ENCODE measurements at places on chromosomes 13 and 19.

DNA sequence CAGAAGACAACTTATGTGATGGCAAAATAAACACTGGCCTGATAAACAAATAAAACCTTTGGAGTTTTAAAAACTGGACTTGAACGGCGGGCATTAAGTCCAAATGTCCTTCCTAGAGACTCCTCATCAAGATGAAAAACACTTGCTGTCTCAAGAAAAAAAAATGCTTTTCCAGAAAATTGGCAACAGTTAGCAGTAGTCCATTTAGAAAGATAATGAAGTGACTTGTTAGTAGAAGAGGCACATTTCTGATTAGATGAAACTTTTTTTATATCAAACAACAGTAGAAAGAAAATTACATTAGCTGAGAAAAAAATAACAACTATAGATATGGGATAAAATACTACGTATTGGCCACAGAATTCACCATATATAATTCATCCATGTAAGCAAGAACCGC lies 1750.7 kb upstream of the PCDH20 start:
- DNase-seq = no peak

DNA sequence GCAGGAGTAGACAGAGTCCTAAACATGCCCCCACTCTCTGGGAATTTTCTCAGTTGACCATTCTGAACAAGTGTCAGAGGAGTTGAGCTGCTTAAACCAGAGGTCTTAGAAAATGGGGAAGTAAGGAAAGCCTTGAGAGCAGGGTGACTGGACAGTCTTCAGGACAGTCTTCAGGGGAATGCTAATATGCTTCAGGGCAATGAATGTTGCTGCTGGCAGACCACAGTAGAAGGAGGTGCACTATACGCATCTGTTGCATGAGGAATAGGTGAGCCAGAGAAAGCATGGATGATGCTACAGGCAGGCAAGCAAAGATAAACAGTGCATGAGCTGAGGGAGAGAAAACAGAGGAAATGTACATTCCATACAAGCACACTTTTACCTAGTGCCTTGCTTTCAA lies 196.6 kb upstream of the GPR12 start:
- DNase-seq = no peak

DNA sequence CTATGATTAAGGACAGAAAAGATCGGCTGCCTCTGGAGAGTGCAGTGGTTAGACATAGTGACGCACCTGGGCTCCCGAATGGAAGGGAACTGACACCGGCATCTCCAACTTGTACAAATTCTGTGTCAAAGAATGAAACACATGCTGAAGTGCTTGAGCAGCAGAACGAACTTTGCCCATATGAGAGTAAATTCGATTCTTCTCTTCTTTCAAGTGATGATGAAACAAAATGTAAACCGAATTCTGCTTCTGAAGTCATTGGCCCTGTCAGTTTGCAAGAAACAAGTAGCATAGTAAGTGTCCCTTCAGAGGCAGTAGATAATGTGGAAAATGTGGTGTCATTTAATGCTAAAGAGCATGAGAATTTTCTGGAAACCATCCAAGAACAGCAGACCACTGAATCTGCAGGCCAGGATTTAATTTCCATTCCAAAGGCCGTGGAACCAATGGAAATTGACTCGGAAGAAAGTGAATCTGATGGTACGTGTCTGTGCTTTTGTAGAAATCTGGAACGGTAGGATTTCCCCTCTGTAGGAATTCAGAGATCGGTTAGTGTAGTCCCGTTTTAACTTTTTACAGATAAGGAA lies 16.9 kb downstream of the ERCC5 start:
- DNase-seq = no peak

- no peak for DNase-seq
Measured at GRCh38 chr13:109840201-109840892, 54.0 kb upstream of the IRS2 start.

- peak; percentile 79 for DNase-seq
Measured at GRCh38 chr19:49331616-49332055, 3.6 kb upstream of the CD37 start.

DNA sequence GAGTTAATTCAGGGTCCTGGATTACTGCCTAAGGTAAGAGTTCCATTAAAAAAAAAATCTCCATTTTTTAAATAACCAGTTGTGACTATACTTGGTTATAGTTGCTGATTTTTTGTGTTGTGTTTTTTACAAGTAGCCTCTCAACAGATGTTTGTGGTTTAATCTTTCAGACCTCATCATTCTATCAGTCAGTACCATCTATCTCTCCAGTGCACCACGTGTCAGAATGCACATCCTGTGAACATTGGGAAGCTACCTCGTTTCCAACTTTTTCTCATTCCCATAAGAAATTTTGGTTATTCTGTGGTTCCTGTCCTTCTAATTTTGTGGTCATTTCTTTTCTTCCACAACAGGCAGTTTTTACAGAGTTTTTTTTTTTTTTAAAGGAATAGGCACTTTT lies 39.2 kb downstream of the WDFY2 start:
- no peak for DNase-seq

DNA sequence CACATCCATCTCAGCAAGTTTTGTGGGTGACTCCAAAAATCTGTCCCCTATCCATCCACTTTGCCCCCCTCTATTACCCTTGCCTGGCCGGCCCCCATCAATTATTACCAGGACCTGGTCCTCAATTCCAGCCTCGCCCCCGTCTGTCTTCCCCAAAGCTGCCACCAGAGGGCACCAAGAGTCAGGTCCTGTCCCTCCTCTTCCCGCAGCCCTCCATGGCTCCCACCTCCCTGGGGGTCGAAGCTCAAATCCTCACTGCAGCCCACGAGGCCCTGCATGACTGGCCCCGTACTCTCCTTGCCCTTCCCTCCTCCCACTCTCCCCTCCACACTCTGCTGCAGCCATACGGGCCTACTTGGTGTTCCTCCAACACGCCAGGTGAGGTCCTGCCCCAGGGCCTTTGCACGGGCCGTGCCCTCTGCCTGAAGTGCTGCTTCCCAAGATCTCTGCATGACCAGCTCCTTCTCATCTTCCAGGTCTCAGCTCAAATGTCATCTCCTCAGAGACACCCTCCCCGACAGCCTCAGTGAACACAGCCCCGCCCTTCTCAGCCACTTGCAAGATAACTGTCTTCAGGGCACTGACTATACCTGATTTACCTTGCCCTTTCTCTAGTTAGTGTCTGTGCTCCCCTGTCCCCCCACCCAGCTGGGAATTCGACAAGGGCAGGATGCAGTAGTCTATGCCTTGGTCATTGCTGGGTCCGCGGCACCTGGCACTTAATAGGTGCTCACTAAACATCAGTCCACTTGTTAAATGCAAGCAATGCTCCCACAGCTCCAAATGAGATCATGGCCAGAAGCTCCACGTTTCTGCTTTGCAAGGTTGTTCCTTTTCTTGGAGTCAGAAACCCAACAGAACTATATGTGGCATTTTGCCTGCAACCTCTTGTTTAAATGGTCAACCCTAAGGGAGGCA lies 16.8 kb upstream of the SEMA6B start:
- peak; percentile 64 for DNase-seq

DNA sequence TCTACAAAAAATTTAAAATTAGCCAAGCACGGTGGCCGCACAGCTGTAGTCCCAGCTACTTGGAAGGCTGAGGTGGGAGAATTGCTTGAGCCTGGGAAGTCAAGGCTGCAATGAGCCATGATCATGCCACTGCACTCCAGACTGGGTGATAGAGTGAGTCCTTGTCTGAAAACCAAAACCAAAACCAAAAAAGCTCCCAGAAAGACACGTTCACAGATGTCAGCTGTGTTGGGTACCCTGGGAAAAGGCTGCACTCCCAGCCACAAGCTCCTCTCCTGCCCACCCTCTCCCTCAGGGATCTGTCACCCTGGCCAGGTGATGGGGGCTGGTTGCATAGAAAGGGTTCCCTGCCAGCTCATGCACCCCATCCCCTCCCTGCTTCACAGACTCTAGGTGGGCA lies 53.3 kb downstream of the RNF6 start:
- no peak for DNase-seq

- peak; percentile 90 for DNase-seq
Measured at GRCh38 chr19:42295831-42296525, 6.0 kb upstream of the PRR19 start.

DNA sequence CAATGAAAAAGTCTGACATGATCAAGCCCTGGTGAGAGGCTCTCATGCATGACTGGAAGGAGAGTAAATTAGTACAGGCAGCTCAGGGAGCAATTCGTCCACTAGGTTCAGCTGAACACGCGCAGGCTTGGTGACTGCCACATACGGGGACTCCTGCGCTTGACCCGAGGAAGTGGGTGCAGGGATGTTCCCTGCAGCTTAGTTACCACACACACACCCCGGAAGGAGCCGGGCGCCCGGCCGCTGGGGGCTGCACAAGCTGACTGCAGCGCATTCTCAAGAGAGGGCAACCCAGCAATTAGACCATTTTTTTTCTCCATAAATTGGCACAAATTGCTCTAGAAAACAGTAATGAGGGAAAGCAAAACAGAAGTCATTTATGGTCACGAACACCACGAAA lies 23.0 kb upstream of the MIER2 start:
- DNase-seq = no peak

GRCh38 chr13:96388598-96388997 lies 298.7 kb downstream of the HS6ST3 start:
- no peak for DNase-seq

DNA sequence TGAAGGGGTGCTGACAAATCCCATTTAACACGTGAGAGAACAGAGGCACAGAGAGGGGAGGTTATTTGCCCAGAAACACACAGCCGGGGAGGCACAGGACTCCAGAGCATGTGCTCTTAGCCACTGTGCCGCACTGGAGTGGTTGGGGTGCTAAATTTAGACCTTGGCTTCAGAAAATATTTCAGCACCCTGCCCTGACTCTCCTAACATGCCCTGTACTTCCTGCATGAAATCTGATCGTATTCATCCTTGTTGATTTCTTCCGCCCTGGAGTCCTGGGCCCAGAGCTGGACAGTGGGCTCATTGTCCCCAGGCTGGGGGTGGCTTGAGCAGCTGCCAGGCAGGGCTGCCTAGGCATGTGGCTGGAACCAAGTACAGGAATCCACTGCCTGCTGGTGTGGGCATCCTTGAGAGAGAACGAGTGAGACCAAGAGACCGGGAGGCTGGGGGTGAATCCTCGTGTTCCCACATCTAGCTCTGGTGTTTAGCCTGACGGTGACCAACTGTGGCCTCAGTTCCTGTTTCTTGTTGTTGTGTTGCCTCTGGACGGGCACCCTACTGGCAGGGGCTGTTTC lies 5.3 kb downstream of the SLC27A1 start:
- DNase-seq = no peak

DNA sequence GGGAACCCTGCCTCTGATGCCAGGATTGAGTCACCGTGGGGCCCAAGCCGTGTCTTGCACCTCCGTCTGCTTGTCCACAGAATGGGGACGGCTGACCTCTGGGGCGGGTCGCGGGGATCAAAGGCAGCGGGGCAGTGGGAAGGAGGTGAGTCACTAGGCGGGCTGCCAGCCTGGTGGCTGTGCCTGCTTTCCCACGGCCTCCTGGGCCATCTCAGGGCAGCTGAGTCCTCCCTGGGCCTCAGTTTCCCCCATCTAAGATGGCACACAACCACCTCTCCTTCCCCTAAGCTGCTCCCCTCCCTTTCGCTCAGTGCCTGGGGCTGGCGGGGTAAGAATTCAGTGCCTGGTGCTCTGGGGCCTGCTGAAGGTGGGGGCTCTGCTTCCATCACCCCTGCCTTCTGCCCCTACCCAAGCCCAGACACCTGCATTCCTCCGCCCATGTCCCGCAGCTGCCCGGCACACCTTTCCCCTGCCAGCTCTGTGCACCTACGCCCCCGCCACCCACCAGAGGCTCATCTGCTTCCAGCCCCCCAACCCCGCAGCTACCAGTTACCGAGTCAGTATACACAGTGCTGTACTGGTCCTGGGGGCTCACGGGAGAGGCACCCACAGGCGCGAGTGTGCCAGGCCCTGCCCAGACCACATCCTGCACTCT lies 3.5 kb downstream of the MKNK2 start:
- peak; percentile 34 for DNase-seq

DNA sequence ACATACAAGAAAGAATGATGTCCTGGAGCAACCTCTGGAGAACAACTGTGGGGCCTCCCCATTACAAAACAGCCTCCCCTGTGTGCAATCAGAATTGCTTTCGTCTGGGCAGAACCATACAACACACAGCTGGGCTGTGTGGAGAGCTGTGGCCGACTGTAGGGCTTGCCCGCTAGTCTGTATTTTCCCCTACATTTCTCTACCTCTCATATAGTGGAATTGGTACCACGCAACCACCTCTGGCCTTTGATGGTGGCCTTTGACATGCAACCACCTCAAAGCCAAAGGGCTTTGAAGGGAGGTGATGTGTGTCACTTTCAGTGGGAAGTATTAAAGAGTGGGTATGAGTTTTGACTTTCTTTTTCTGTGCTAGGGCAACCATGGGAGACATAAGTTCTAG lies 34.0 kb downstream of the GARRE1 start:
- no peak for DNase-seq

- DNase-seq = no peak
Measured at GRCh38 chr13:84821261-84821660, 939.0 kb upstream of the SLITRK1 start.

- DNase-seq = no peak
Measured at GRCh38 chr19:1088416-1089010, 6.7 kb downstream of the POLR2E start.

DNA sequence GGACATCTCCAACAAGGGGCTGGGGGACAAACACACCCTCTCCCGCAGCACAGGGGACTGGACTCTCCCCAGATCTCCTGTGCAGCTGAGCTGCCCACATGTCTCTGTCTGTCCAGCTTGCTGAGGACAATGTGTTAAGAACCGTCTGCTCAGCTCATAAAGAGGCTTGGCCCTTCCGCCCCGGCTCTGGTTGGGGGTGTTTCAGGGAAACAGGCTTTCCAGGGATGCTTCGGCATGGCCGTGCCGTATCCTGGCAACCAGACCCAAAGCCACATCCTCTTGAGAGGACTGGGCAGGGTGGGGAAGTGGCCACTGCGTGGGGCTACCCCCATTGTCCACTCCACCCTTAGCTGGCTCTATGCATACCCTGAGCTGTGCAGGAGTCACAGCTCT lies 41.1 kb upstream of the CHST8 start:
- no peak for DNase-seq

DNA sequence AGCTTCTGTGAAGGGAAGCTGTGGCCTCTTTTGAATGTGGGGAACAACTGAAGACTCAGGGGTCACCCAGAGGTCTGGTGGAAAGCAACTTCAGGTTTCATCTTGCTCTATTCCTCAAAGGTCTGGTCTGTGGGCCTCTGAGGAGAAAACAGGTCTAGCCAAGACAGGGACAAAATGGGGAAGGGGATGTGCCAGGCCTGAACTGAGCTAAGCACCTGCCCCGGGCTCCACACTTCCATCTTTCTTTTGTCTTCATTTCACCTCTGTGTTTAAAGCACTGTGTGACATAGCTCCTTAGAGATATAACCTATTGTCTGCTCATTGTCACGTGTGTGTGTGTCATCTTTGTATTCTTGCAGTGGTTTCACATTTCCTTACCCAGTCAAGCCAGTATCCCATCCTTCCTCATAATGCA lies 19.9 kb upstream of the GDF15 start:
- no peak for DNase-seq

GRCh38 chr19:10430505-10431253 lies 10.3 kb downstream of the PDE4A start:
- DNase-seq = no peak

Measured in CD4-positive, alpha-beta T cell treated with Interleukin-10 for 1 hour (primary cell).